Fibroblast of pulmonary artery (primary cell): ENCODE measurements at places on chromosomes 3 and 15.

DNA sequence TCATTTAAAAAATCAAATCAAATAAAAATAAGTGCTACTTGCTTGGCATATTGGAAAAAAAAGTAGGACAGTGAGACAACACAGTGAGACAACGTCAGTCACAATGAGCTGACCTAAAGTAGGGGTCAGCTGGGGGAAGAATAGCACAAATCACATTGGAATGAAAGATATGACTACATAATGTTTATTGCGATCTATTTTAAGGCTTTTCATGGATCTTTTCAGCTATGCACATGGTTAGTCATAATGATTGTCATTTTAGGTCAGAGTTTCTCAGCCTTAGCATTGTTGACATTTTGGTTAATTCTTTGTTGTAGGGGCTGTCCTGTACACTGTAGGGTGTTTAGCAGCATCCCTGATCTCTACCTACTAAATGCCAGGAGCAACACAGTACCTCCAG is 44.5 kb downstream of the CMSS1 start:
- DNase-seq: no peak

DNA sequence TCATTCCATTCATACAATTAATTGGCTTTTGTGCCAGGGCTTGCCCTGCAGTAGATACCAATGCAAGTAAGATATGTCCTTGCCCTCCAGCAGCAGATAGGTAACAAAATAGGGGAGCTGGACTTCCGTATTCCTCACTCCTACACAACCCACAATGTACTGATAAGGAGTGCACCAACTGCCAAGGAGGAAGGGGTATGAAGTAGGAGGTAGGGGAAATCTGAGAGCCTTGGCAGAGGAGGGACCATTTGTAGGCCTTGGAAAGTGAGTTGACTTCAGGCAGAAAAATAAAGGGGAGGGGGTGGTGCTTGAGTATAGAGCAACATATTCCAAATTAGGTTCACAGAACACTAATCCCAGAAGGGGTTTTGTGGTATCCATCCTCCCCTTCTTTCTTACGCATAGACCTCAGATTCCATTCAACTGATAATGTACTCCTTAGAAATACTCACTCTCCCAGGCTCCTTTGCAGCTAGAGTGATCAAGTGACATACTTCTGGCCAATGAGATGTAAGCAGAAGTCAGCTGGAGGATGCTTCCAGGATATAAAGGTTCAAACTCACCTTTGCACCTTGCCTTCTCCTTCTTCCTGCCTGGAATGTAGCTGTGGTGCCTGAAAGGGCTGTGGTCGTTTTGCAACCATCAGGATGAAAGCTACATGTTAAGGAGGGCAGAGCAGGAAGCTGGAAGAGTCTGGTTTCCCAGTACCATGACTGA is 127.1 kb upstream of the SMAD3 start:
- DNase-seq: no peak

GRCh38 chr3:47416041-47416440 is 35.2 kb downstream of the PTPN23 start:
- no peak for DNase-seq

DNA sequence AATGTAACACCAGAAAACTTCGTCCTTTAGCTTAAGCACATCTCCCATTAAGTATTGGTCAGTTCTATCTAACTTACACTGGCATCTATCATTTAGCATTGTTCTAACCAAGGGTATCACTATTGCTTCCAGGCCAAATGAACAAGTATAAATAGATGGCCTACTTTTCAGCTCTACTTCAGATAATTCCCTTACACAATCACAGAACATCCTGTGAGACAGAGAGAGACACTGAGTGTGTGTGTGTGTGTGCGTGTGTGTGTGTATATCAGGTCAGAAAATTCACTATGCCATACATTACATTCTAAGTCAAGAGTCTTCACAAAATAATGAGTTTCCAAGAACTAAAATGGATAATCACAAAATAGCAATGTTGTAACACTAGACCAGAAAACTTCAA is 39.1 kb downstream of the SCAPER start:
- peak; percentile 29 for DNase-seq

GRCh38 chr3:32453346-32453745 is 49.3 kb downstream of the CMTM6 start:
- peak; percentile 34 for DNase-seq

- DNase-seq: no peak
These were observed 149.5 kb downstream of the SV2B start for GRCh38 chr15:91249591-91249990.

- peak; percentile 53 for DNase-seq
These were observed 6.0 kb downstream of the WNT5A start for GRCh38 chr3:55480911-55481743.
